ENCODE measurements at places on chromosomes 16 and 17. TPM values are rescaled to one million over a fixed set of nuclear protein-coding genes. Genes with fewer than 3 reads are reported as not detected.

Gene UQCRC2
- 185 TPM for total RNA-seq

Gene OR4D1
- total RNA-seq = not detected

Gene HSD17B1
- 2.3 TPM for total RNA-seq

Gene PRDM7
- not detected for total RNA-seq

Gene CRHR1
- total RNA-seq = not detected

Gene MYO15A
- total RNA-seq = 0.50 TPM

Gene CALB2
- total RNA-seq = 0.50 TPM

Gene HS3ST4
- not detected for total RNA-seq

Gene RNF157
- 0.75 TPM for total RNA-seq

Gene KRT34
- 133 TPM for total RNA-seq

Gene TMEM132E
- total RNA-seq = under 0.01 TPM

Gene DNAI2
- total RNA-seq = not detected

Gene NUBP1
- total RNA-seq = 18.4 TPM

Gene SHISA6
- not detected for total RNA-seq

Gene ATP1B2
- total RNA-seq = not detected

Gene KCNH4
- total RNA-seq = not detected

Gene SAT2
- total RNA-seq = 43.9 TPM

Gene GSPT1
- total RNA-seq = 78.1 TPM

Gene LLGL2
- total RNA-seq = 0.12 TPM

Gene NUPR1
- 30.9 TPM for total RNA-seq

Gene ALOX15B
- total RNA-seq = not detected

Gene SLC9A5
- 1.4 TPM for total RNA-seq

Gene TBX4
- total RNA-seq = not detected

Gene HBA2
- not detected for total RNA-seq

Gene GPR139
- not detected for total RNA-seq

Gene DOC2B
- total RNA-seq = not detected

Gene CMTM1
- total RNA-seq = 1.2 TPM

Data from uterine smooth muscle cell (primary cell).